ENCODE measurements at places on chromosomes 13 and 19.
A peak's percentile ranks its signal among the peaks of the same experiment; 100 is the strongest.

DNA sequence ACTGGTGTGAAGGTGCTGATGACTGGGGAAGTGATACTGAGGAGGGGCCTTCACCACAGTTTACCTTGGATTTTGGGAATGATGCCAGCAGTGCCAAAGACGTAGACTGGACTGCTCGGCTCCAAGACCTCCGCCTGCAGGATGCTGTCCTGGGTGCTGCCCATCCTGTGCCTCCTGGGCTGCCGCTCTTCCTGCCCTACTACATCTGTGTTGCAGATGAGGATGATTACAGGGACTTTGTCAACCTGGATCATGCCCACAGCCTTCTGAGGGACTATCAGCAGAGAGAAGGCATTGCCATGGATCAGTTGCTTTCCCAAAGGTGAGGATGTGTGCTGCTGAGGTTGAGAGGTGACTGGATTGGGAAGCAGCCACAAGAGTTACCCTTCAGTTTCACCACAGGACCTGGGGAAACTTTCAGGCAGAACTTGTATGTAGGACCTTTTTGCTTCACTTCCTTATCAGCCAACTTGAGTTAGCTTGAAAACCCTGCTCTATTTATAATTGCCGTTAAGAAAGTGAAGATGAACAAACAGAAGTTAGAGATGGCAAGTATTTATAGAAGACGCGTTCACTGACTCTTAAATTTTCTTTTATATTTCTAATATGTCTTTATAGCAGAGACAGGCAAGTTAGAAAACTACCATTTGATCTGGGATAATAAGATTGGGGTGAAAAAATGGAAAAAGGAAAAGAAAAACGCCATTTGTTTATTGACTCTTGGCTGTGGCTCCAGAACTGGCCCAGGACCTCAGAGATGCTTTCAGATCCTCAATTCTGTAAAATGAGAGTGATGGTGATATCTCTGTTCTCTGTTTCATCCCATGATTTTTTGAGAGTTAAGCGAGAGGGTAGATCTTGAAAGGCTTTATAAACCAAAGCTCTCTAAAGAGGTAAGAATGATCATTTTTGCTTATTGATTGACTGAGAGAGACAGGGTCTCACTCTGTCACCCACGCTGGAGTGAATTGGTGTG lies 5.3 kb downstream of the PDCD2L start:
- no peak for DNase-seq

DNA sequence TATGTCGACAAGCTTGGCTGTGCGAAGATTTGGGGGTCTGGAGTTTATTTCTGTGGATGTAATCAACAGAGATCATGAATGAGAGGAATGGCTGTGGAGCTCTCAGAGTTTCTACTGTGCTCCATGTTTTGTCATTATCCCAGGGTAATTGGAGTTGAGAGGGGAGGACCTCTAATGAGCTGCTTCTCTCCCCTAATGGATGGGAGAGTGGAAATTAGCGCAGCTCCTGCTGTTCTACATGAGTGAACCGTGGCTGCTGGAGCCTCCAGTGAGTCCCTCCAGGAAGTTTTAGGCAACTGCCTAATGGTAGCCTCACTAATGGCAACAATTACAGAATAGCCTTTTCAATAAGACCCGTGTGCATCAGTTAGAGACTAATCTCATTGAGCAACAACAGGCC lies 31.3 kb upstream of the FGF9 start:
- no peak for DNase-seq

GRCh38 chr13:44622261-44622660 lies 46.1 kb upstream of the TSC22D1 start:
- DNase-seq, result no peak

- peak; percentile 73 for DNase-seq
Measured at GRCh38 chr13:49996161-49996915, 504 bp upstream of the TRIM13 start.

GRCh38 chr19:15439078-15439799 lies 10.5 kb downstream of the WIZ start:
- no peak for DNase-seq

Measured in activated gamma-delta T cell treated with anti-CD3 and anti-CD28 coated beads, Interleukin-2, amount 50 U/mL, for 16 hours (primary cell).